Kasumi-1 (cell line): ENCODE measurements at places on chromosomes 7 and 10.

- no peak for DNase-seq
Observed at GRCh38 chr7:124009321-124009720, 23.5 kb downstream of the TMEM229A start.

GRCh38 chr10:87605628-87606251, 53.9 kb upstream of the PAPSS2 start:
- no peak for DNase-seq

DNA sequence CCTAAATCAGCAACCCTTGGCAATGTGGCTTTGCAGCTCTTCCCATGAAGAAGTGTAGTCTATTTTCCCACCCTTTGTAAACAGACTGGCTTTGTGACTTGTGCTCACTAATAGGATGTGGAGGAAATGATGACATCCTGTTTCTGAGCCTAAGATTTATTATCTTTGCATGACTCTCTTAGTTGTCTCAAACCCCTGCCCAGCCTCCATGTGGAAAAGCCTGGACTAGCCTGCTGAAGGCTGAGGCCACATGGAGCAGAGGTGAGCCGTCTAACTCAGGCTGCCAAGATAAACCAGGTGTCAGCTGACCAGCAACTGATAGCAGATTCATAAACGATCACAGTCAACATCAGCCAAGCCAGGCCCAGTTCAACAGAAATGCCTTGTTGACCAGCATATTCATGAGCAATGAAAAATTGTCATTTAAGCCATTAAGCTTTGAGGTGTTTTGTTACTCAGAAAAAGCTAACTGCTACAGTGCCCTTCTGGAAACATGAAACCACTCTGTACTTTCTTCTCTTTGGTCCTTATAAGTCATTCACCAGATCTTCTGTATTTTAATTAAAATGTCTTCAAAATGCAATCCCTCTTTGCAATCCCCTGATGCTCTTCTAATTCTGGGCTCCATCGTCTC, 586.3 kb upstream of the ANKRD30A start:
- peak; percentile 63 for DNase-seq

DNA sequence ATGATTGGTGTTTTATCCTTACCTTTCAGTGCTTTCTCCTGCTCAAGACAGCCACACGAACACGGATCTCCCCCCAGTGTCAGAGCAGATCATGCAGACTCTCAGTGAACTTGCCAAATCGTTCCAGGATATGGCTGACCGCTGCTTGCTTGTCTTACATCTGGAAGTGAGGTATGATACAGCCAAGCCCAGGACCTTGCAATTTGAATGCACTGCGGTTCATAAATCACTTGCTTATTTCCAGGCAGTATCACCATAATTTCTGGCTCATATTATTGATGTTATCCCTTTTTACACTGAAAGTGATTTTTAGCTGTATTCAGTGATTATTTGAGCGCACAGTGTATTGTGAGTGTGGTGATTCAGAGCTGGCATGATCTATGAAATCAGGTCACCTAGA, 129.7 kb upstream of the LRGUK start:
- DNase-seq = no peak

DNA sequence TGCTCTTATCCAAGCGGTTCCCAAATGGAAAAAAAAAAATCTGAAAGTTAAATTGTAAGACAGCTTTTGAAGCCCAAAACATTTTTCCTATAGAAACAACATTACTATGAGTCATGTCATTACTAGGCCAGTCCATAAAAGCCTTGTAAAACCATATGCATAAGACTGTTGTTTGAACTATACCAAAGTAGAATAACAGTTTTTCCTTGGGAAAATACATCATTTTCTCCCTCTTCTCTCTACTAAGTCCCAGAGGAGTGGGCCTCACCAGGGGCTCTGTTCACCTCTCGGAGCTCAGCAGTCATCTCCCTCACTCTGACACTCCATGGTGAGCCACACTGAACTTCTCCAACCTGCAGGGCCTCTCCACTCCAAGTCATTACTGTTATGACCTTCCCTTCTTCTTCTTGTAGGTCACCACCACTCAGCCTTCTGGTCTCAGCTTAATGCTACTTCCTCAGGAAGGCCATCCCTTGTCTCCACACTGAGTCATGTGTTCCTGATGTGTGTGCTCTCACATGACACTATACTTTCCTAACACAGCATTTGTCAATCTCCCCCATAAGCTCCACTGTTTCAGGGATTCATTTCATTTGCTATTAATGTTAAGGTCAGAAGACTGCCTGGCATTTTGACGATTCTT, 32.5 kb downstream of the ZNF438 start:
- peak; percentile 81 for DNase-seq

- DNase-seq = no peak
Observed at GRCh38 chr7:130365088-130365487, 15.2 kb upstream of the CPA1 start.

GRCh38 chr10:46094931-46095750, 49.1 kb upstream of the MSMB start:
- no peak for DNase-seq
